Vagina (tissue), 2 donors: ENCODE measurements at places on chromosomes 7 and 10. TPM values are rescaled to one million over a fixed set of nuclear protein-coding genes. Genes with fewer than 3 reads are reported as not detected.

DNA sequence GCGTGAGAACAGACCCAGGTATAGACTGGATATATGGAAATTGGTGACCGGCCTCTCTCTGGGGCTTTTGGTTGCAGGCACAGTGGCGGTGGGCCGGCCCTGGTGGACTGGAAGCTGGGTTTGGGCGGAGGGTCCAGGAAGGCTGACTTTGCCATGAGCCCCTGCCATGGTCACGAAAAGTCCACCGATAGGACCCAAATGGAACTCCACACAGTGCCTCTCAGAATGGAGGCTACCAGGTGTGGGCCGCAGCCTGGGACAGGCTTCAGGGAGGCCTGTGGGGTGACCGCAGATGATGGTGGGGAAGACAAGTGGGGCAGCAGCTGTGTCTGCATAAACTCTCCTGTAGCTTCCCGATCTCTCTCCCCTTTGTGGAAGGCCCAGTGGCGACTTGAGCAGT, 123.2 kb downstream of the DNAJB6 start:
- H3K4me3 ChIP-seq, result no peak overlapping the region
- no peak for DNase-seq
- no peaks in the 10 kb centered on the region for H3K27me3 ChIP-seq
- no peak overlapping the region for H3K27ac ChIP-seq
- no peaks in the 10 kb centered on the region for H3K36me3 ChIP-seq

DNA sequence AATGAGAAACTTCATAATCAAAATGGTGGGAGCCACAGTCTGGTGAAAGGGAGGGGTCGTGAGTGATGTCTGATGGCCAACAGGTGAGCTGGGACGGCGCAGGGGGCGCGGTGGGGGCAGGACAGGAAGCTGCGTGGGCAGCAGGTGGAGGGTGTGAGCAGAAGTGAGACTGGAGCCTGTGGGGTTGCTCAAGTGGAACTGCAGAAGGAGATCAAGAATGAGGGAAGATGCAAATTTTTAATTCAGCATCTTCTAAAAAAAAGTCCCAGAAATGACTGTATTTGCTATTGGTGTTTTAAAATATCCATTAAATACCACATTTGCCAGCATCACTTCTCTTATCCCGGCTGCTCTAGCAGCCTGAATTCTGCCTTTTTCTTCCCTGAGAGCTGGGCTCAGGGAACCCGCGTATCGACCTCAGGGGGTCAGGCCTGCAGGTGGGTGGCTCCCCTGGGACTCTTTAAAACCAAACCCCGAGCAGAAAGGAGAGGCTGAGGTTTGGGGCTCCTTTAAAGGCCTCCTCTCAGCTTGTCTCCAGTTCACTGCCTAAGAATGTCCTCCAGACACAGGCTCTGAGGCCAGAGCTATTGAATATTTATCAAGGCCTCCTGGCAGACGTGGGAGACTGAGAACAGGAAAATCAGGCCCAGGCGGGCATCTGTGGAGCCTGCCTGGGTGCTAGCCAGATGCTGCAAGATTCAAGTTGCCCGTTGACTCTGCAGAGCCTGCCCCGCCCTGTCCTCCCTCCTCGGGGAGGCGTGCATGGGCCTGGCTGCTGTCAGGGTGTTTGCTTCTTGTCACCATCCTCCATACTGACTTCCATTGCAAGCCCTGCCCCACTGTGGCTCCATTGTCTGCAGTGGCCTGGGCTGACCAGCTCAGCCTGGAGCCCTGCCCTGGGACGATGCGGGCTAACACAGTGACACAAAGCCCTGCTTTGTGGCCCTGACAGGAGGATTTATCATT, 53.9 kb downstream of the SYPL1 start:
- H3K4me1 ChIP-seq, result peaks cover 26% of the 10 kb centered on the region
- peak overlapping the region; percentile 24 for H3K27ac ChIP-seq
- no peaks in the 10 kb centered on the region for H3K27me3 ChIP-seq

Gene PDZD7
- total RNA-seq, result 1.5 TPM

Gene NRG3
- total RNA-seq, result not detected

DNA sequence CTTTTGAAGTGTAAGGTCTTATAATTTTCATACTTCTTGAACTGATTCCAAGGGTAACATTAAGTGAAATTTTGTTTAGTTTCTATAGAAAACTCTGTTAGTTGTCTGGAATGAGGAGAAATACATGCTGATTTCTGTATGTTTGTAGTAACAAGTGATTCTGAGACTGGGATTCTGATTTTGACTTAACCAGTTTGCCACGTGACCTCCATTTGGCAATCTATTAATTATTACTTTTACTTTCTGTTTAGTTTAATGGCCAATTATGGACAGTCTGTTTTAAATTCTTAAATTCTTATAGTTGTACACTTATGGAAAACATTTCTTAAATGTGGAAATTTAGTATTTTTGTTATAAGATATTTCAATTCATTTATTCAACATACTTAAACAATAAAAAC, 163.1 kb downstream of the ADK start:
- peak overlapping the region; percentile 25 for H3K4me3 ChIP-seq
- peaks cover 2% of the 10 kb centered on the region for H3K36me3 ChIP-seq
- H3K27me3 ChIP-seq, result no peaks in the 10 kb centered on the region
- H3K4me1 ChIP-seq, result no peaks in the 10 kb centered on the region
- H3K27ac ChIP-seq, result no peak overlapping the region

- no peaks in the 10 kb centered on the region for H3K36me3 ChIP-seq
- no peaks in the 10 kb centered on the region for H3K27me3 ChIP-seq
- no peak overlapping the region for H3K4me3 ChIP-seq
- H3K27ac ChIP-seq, result no peak overlapping the region
Observed at GRCh38 chr10:123782549-123782948, 109.1 kb downstream of the CPXM2 start.

- DNase-seq, result no peak
- no peak overlapping the region for H3K4me3 ChIP-seq
- no peaks in the 10 kb centered on the region for H3K4me1 ChIP-seq
- H3K27ac ChIP-seq, result no peak overlapping the region
Observed at GRCh38 chr10:62352356-62352970, 21.7 kb upstream of the ZNF365 start.

DNA sequence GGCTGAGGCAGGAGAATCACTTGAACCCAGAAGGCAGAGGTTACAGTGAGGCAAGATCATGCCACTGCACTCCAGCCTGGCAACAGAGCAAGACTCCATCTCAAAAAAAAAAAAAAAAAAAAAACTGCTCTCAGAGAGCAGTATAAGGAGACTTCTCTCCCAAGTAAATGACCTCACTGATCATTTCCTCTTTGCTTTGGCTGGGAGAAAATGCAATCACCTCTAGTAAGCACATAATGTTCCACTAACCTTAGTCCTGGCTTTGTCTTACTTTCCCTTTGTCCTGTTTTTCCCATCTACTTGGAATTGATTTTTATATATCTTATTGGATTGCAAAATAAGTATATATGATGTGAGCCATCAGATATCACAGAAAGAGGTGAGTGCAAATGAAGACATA, 2.5 kb downstream of the SLC25A13 start:
- DNase-seq, result no peak
- H3K4me3 ChIP-seq, result no peak overlapping the region
- no peak overlapping the region for H3K27ac ChIP-seq
- H3K27me3 ChIP-seq, result no peaks in the 10 kb centered on the region
- H3K36me3 ChIP-seq, result no peaks in the 10 kb centered on the region

Gene EPO
- total RNA-seq, result not detected

- no peak for DNase-seq
- H3K4me3 ChIP-seq, result no peak overlapping the region
- no peaks in the 10 kb centered on the region for H3K36me3 ChIP-seq
- no peak overlapping the region for H3K27ac ChIP-seq
Observed at GRCh38 chr7:72025381-72025960, 386.7 kb downstream of the CALN1 start.

GRCh38 chr10:18340496-18341051, 200.3 kb downstream of the CACNB2 start:
- H3K4me3 ChIP-seq, result peak overlapping the region; percentile 4
- H3K27me3 ChIP-seq, result no peaks in the 10 kb centered on the region
- H3K27ac ChIP-seq, result no peak overlapping the region
- H3K36me3 ChIP-seq, result no peaks in the 10 kb centered on the region
- no peaks in the 10 kb centered on the region for H3K4me1 ChIP-seq

DNA sequence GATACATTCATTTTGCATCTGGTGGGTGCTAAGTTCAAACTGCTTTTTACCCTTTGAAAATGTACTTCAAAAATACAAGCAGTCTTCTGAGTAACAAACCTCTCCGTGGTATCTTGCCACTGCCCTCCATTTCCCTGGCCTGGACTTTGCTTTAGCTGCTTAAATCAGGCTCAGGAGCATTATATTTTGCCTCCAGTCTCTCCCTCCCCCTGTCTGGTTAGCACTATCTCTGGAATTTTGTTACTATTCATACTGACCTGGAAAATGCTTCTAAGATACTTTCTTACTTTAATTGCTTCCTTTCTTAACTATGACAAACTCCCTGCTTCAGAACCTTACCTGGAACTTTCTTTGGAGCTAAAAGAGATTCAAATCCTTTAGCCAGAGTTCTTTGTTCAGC, 369.8 kb downstream of the GFRA1 start:
- DNase-seq, result no peak
- H3K4me1 ChIP-seq, result no peaks in the 10 kb centered on the region
- no peaks in the 10 kb centered on the region for H3K36me3 ChIP-seq
- no peak overlapping the region for H3K4me3 ChIP-seq
- H3K27ac ChIP-seq, result no peak overlapping the region

DNA sequence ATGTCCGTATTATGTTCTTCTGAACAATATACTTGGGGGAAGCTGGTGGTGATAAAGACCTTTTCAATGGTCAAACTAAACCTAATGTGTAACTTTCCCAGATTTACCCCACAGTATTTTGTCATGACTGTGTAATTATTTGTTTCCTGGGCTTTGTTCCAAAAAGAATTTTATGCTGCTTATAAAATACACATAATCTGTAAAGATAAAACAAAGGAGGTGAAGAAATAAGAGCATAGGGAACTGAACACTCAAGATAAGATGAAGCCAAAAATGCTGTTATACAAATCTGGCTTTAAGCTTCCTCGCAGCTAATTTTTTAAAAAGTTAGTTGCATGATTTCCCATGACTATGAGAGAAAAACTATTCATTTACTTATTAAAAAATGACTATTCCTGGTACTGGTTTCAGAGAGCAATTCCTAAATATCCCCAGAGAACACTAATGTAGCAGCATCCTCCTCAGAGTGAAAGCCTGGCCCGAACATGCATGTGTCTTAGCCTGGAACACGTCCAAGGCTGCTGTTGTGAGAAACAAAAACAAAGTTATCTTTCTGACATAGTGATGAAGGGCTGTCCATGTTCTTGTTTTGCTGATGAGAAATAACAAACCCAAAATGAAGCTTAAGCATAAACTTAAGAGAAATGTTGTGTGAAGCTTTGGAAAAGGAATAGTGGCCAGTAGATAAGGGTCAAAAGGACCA, 33.9 kb downstream of the MALSU1 start:
- H3K36me3 ChIP-seq, result no peaks in the 10 kb centered on the region
- H3K4me3 ChIP-seq, result no peak overlapping the region
- no peaks in the 10 kb centered on the region for H3K27me3 ChIP-seq

Gene GPR85
- total RNA-seq, result not detected

GRCh38 chr7:120862987-120863590, 5.1 kb upstream of the TSPAN12 start:
- H3K27me3 ChIP-seq, result no peaks in the 10 kb centered on the region
- no peak overlapping the region for H3K27ac ChIP-seq
- no peaks in the 10 kb centered on the region for H3K4me1 ChIP-seq
- H3K36me3 ChIP-seq, result no peaks in the 10 kb centered on the region
- DNase-seq, result no peak
- H3K4me3 ChIP-seq, result no peak overlapping the region

Gene NKX2-3
- not detected for total RNA-seq

GRCh38 chr10:117543225-117544003, 868 bp downstream of the EMX2 start:
- peak overlapping the region; percentile 48 for H3K4me3 ChIP-seq
- H3K4me1 ChIP-seq, result peaks cover 47% of the 10 kb centered on the region
- H3K27ac ChIP-seq, result peak overlapping the region; percentile 87
- no peaks in the 10 kb centered on the region for H3K36me3 ChIP-seq
- no peak for DNase-seq

DNA sequence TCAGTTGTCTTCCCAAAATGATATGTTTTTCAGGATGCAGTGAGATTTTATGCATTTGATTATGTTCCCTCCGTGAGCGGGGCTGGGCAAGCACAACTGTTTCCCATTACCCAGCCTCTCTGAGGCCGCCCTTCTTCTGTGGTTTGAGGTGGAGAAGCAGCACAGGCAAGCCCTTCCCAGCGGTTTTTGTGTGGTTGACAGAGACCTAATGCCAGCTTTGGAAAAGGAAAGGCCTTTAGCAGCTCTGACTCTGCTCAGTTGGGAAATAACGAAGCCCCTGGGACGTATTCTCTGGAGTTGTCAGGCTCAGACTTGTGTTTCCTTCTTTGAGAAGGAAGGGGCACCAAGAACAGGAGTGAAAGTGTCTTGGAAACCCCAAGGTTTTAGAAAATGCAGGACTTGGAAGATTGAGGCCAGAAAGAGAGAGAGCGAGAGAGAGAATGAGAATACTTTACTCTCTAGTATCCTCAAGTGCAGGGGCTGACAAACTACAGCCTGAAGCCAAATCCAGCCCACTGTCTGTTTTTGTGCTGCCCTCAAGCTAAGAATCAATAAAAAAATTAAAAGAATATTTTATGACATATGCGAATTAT, 20.6 kb upstream of the PDCD4 start:
- H3K36me3 ChIP-seq, result no peaks in the 10 kb centered on the region
- H3K27ac ChIP-seq, result peak overlapping the region; percentile 68
- no peaks in the 10 kb centered on the region for H3K27me3 ChIP-seq

DNA sequence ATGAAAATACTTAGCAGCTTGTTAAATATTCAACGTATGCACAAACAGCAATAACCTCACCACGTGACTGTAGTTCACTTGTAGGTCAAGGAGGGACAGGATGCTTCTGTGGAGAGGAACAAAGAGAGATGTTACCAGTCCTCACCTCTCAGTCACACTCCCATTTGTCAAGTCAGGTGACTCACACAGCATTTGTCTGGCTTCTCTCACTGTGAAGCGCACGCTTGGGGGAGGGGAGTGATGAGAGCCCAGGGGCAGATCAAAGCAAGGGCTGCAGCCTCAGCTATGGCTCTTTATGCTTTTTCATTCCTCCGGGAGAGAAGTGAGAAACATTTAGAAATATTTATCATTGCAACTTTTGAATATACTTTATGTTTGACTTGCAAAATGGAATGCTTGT, 2.9 kb upstream of the RBM20 start:
- H3K4me1 ChIP-seq, result peaks cover 17% of the 10 kb centered on the region
- H3K4me3 ChIP-seq, result no peak overlapping the region
- DNase-seq, result no peak
- H3K36me3 ChIP-seq, result no peaks in the 10 kb centered on the region
- no peak overlapping the region for H3K27ac ChIP-seq
- H3K27me3 ChIP-seq, result peaks cover 10% of the 10 kb centered on the region

Gene ALOX5
- total RNA-seq, result 22.8 TPM

DNA sequence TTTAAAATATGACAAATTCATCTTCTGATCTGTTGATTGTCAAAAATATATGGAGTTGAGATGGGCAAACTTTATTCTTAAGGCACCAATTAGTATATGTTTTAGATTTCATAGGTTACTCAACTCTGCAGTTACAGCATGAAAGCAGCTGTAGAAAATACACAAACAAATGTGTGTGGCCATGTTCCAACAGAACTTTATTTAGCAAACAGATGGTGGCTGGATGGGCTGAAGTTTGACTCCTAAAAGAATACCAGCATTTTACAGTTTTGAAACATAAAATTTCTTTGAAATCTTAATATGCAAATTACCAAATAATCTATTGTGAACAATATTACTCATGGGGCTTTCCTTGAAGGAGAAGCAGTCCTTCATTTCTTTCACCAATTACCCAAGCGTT, 1206.0 kb upstream of the LRRTM3 start:
- H3K27me3 ChIP-seq, result no peaks in the 10 kb centered on the region
- no peaks in the 10 kb centered on the region for H3K36me3 ChIP-seq
- DNase-seq, result no peak
- H3K4me3 ChIP-seq, result no peak overlapping the region
- no peak overlapping the region for H3K27ac ChIP-seq

- H3K4me1 ChIP-seq, result no peaks in the 10 kb centered on the region
- H3K27me3 ChIP-seq, result no peaks in the 10 kb centered on the region
- H3K27ac ChIP-seq, result no peak overlapping the region
- DNase-seq, result peak; percentile 32
Observed at GRCh38 chr10:33807531-33808359, 473.3 kb upstream of the NRP1 start.

Gene OR13A1
- total RNA-seq, result not detected
